Effector memory CD4-positive, alpha-beta T cell (primary cell): ENCODE measurements at places on chromosomes 4 and X.

DNA sequence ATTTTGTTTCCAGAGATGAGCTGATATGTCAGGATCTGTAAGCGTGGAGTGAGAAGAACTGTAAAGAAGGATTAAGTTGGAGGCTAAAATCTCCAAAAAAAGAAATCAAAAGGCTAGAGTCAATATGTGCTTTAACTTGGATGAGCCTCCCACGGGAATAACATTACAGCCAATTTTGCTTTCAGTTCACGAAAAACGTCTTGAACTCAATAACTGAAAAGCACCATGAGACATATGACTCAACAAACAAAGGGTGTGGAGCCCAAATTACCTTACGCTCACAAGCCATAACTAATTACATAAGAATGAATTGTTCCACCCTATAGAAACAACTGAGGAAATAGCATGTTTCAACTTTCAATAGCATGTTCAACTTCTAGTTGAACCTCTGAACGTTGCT lies 22.3 kb downstream of the TMPRSS11D start:
- H3K4me3 ChIP-seq = no peak overlapping the region
- DNase-seq = no peak
- no peaks in the 10 kb centered on the region for H3K27me3 ChIP-seq
- no peaks in the 10 kb centered on the region for H3K4me1 ChIP-seq

- no peaks in the 10 kb centered on the region for H3K27me3 ChIP-seq
Measured at GRCh38 chr4:74567981-74568380, 123.0 kb downstream of the AREG start.

GRCh38 chr4:67680581-67681222 lies 20.3 kb downstream of the UBA6 start:
- H3K4me1 ChIP-seq = no peaks in the 10 kb centered on the region
- H3K36me3 ChIP-seq = peaks cover 28% of the 10 kb centered on the region
- H3K4me3 ChIP-seq = no peak overlapping the region
- no peak for DNase-seq
- no peak overlapping the region for H3K27ac ChIP-seq
- no peaks in the 10 kb centered on the region for H3K27me3 ChIP-seq

- DNase-seq = peak; percentile 52
- H3K27me3 ChIP-seq = no peaks in the 10 kb centered on the region
Measured at GRCh38 chr4:38132107-38132673, 172.0 kb downstream of the PTTG2 start.

- H3K27me3 ChIP-seq = no peaks in the 10 kb centered on the region
- H3K27ac ChIP-seq = no peak overlapping the region
- DNase-seq = no peak
- H3K4me3 ChIP-seq = no peak overlapping the region
Measured at GRCh38 chrX:43939187-43939926, 33.8 kb downstream of the NDP start.

GRCh38 chr4:184836613-184837012 lies 10.8 kb upstream of the ACSL1 start:
- no peak overlapping the region for H3K4me3 ChIP-seq
- no peak overlapping the region for H3K27ac ChIP-seq
- no peaks in the 10 kb centered on the region for H3K36me3 ChIP-seq
- no peaks in the 10 kb centered on the region for H3K4me1 ChIP-seq
- no peaks in the 10 kb centered on the region for H3K27me3 ChIP-seq

GRCh38 chr4:110211007-110211769 lies 12.8 kb upstream of the ELOVL6 start:
- H3K27me3 ChIP-seq = no peaks in the 10 kb centered on the region
- H3K4me1 ChIP-seq = no peaks in the 10 kb centered on the region
- no peak for DNase-seq

DNA sequence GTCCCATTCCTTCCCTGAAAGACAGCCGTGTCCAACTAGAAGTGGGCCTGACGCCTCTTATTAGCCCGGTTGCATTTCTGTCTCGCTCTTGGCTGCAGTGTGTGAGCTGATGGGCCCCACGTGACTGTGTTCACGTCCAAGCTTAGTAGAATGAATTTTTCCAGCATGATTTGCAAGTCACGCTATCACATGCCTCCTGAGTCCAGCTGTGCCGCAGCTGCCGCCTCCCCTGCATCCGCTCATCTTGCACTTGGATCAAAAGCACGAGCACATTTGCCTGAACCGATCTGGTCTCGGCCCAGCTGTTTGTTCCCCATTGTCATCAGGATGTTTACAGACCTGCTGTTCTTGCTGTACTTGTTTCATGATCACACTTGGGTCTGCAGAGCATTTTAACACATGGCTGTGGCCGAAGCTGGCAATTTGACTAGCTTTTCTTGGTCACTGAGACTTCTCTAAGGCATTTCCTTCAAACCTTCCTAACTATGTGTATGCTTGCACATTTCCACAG lies 126.5 kb downstream of the KIT start:
- DNase-seq = no peak
- no peak overlapping the region for H3K27ac ChIP-seq

DNA sequence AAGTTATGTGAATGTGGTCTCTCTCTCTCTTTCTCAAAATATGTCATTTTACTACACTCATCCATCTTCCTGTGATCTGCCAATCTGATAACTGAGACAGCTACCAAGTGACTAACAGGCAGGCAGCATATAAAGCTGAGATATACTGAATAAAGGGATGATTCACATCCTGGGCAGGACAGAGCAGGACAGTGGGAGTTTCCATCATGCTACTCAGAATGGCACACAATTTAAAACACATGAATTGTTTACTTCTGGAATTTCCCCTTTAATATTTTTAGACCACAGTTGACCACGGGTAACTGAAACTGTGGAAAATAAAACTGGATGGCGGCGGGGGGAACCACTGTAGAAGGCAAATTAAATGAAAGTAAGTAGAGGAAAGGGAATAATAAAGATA lies 58.6 kb upstream of the DCTD start:
- no peaks in the 10 kb centered on the region for H3K27me3 ChIP-seq
- H3K27ac ChIP-seq = no peak overlapping the region
- H3K4me1 ChIP-seq = no peaks in the 10 kb centered on the region
- no peak for DNase-seq
- no peak overlapping the region for H3K4me3 ChIP-seq

GRCh38 chrX:16171039-16171438 lies 3.8 kb downstream of the MAGEB17 start:
- H3K27me3 ChIP-seq = no peaks in the 10 kb centered on the region
- no peak overlapping the region for H3K4me3 ChIP-seq
- no peak for DNase-seq
- H3K27ac ChIP-seq = no peak overlapping the region
- H3K4me1 ChIP-seq = no peaks in the 10 kb centered on the region

- no peak overlapping the region for H3K27ac ChIP-seq
- no peaks in the 10 kb centered on the region for H3K4me1 ChIP-seq
- no peak overlapping the region for H3K4me3 ChIP-seq
- no peaks in the 10 kb centered on the region for H3K27me3 ChIP-seq
- no peaks in the 10 kb centered on the region for H3K36me3 ChIP-seq
Measured at GRCh38 chr4:61995717-61996340, 795.7 kb downstream of the ADGRL3 start.

- DNase-seq = no peak
- peaks cover 6% of the 10 kb centered on the region for H3K4me1 ChIP-seq
- H3K27me3 ChIP-seq = no peaks in the 10 kb centered on the region
- no peaks in the 10 kb centered on the region for H3K36me3 ChIP-seq
- no peak overlapping the region for H3K27ac ChIP-seq
Measured at GRCh38 chr4:3075652-3075981, 1.1 kb downstream of the HTT start.

GRCh38 chr4:168874083-168874482 lies 136.0 kb downstream of the CBR4 start:
- H3K36me3 ChIP-seq = no peaks in the 10 kb centered on the region
- no peak for DNase-seq
- no peaks in the 10 kb centered on the region for H3K27me3 ChIP-seq
- no peak overlapping the region for H3K4me3 ChIP-seq
- no peak overlapping the region for H3K27ac ChIP-seq
- peaks cover 6% of the 10 kb centered on the region for H3K4me1 ChIP-seq

- H3K27me3 ChIP-seq = no peaks in the 10 kb centered on the region
- no peak for DNase-seq
- H3K4me3 ChIP-seq = no peak overlapping the region
- H3K4me1 ChIP-seq = no peaks in the 10 kb centered on the region
Measured at GRCh38 chrX:19906293-19906692, 18.9 kb upstream of the SH3KBP1 start.

DNA sequence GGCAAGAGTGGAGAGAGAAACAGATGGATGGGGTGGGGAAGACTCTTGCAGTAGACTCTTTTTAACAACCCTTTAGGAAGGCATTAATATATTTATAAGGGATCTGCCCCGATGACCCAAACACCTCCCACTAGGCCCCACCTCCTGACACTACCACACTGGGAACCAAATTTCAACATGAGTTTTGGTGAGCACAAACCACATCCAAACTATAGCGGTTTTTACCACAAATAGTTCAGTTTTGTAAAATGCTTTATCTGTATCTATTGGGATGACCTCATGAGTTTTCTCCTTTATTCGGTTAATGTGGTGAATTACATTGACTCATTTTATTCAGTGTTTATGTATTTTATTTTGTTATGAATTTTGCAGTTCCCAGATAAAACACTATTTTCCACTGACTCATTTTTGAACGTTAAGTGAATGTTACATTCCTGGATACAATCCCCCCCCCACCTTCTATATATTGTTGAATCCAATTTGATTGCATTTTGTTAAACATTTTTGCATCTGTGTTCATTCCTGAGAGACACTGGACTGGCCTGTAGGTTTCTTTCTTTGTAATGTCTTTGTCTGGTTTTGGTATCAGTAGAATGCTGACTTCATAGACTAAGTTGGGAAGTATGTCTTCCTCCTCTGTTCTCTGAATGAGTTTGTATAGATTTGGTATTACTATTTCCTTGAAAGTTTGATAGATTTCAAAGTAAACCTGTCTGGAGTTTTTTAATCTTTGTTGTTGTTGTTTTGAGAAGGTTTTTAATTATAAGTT lies 13.9 kb upstream of the CPLX1 start:
- no peaks in the 10 kb centered on the region for H3K4me1 ChIP-seq
- H3K27ac ChIP-seq = no peak overlapping the region
- H3K4me3 ChIP-seq = no peak overlapping the region
- DNase-seq = no peak
